ENCODE measurements at places on chromosomes 4 and X.

GRCh38 chrX:133285341-133285740 is 67.2 kb upstream of the TFDP3 start:
- DNase-seq: no peak

GRCh38 chrX:107739541-107739940 is 36.0 kb downstream of the TSC22D3 start:
- no peak for DNase-seq

DNA sequence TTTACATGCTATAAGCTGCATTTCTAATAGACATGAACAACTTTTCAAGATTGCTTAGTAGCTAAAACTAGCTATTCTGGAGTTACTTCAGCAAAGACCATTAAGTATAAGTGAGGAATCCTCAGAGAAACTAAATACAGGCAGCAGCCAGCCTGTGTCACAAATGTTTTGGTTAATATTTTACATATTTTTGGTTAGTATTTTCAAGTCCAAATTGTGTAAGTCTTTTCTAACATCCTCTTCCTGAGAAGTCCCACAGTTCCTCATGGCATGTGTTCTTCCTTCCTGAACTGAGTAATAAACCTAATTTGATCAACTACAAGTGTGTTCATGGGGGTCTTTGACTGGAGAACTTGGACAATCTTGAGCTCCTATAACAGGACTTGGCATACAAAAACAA is 42.4 kb upstream of the MCF2 start:
- no peak for DNase-seq

DNA sequence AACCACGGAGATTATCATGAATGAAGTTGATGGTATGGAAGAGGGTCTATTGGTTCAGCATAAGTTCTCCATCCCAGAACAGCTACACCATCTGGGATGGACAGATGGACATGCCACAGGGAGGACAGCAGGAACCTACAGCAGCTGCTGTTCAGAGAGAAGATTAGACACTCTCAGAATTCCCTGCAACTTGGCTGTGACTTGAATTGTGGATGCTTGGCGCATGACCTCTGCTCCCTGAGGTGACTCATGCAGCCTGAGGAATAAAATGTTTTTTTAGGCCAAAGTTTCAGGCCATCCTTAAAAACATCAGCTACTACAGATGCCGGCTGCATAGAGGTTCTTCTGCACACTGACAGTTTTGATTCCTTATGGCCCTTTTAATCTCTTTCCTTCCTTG is 97.3 kb downstream of the RS1 start:
- no peak for DNase-seq

GRCh38 chrX:142186103-142186502 is 19.0 kb downstream of the MAGEC2 start:
- no peak for DNase-seq

DNA sequence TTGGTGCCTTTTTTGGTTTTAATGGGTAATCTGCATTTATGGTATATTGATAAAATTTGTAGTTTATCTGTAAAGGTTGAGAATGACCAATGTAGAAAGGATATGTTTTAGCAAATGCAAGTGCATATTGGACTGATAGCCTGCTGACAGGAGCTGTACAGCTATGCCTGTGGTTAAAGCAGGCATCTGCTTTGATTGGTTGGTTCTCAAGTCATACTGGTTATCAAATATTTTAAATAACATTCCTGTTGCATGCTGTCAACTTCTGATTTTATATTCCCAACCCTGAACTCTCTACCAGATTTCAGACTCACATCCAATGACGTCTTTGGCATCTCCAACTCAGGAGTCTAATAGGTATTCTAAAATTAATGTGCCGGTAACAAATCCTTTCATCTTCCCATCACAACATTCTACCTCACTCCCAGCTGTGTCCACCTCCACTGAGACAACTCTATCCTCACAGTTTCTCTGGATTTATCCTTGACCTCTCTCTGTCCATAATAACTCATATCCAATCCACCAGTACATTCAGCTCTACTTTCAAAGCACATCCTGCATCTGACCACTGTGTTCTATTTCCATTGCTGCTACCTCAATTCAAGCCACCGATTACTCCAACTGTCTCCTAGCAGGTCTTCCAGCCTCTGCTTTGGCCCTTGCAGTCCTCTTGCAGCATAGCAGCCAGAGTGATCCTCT is 125.7 kb downstream of the CAMK2D start:
- no peak for DNase-seq

DNA sequence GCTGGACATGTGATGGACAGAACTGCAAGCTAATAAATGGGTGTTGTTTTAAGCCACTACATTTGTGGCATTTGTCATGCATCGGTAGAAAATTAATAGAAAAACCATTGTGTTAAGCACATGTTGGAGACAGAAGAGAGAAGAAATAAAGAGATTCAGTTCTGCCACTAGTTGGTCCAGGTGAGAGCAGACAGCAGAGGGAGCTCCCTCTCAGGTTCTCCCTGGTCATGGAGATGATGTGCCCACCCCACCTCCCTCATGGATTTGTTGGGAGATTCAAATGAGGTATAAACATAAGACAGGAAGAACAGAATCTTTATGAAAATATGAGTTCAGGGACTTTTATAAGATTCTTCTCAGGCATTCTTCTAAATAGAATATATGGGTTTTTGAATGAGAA is 36.8 kb upstream of the OCIAD2 start:
- no peak for DNase-seq

- no peak for DNase-seq
Measured at GRCh38 chrX:138638996-138639395, 72.5 kb downstream of the FGF13 start.

GRCh38 chr4:124934916-124935315 is 222.4 kb upstream of the ANKRD50 start:
- no peak for DNase-seq

- no peak for DNase-seq
Measured at GRCh38 chr4:61373901-61374440, 173.8 kb downstream of the ADGRL3 start.

DNA sequence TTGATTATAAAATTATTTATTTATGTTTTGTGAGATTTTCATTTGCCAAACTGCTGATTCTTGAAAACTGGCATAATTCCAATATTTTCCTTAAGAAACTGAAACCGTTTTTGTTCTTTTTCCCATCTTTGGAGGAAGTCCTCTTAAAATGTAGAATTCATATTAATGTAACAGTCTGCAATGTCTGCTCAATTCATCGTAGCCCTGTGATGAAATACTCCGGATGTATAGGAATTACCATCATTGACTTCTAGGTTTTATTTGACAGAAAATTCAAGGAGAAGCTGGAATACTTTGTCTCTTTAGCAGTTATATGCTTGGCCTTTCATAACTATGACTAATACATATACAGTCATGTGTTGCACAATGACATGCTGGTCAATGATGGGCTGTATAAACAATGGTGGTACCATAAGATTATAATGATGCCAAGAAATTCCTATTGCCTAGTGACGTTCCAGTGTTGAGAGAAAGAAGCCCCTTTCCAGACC is 185.0 kb upstream of the GPRIN3 start:
- no peak for DNase-seq

GRCh38 chr4:65983061-65983460 is 312.8 kb upstream of the EPHA5 start:
- no peak for DNase-seq

- peak; percentile 22 for DNase-seq
Measured at GRCh38 chr4:2843941-2844584, 419 bp downstream of the ADD1 start.

DNA sequence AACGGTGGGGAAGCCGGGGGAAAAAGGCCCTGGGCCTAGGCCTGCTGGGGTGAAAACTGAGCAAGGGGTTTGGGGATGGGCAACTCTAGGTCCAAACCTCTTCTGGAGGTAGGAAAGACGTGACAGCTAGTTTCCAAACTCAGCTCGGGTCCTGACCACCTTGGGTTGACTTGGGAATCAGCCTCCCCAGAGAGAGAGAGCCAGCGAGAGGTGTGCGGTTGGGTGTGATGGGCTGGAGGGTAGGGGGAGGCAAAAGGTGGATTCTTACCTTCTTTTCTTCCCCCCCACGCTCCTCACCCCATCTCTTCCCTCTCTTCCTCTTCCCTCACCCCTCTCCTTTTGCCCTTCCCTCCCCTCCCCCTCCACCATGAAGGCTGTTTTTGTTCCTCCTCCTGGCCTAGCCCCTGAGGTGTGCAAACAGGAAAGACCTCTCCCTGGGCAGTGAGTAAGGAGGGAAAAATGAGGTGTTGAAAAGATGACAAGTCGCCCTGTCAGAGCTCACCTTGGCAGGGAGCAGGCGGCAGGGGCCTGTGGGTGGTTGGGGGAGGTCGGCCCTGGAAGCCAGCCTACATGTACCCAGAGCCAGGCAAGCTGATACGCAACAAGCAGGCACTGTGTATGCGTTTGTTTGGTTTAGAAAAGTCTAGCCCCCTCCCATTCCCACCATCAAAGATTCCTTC is 14.8 kb downstream of the PJA1 start:
- no peak for DNase-seq

- no peak for DNase-seq
Measured at GRCh38 chrX:20140420-20140819, 1.2 kb downstream of the EIF1AX start.

DNA sequence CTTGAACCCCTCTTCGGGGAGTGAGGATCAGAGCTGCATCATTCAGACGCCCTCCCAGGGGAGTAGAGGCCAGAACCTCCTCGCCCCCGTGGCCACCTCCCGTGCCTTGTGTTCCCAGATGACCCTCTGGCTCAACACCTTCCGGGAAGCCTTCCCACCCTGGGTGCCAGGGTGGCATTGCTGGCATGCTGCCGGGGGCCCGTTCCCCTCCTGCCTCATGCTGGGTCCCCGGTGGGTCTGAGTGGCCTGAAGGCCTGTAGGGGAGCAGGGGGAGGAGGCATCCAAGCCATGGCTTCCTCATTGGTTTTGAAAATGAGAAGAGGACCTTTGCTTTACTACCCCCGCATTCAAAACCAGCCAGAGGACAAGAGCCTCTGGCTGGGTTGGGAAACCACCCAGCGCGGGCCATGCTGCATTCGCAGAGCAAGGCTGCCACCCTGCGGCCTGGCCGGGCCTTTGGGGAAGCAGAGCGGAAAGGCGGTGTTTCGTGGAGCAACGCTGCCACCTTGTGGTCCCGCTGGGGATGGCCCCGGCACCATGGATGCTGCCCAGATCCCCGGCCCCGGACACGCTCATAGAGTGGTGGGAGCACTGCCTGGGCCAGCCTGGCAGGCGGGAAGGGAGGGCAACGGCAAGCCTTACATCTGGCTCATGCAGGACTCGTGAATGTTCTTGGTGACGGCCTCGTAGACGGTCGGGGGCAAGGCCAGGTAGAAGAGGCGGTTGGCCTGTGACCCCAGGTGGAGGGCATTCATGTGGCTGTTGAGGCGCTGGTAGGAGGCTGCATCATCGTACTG is 11.9 kb downstream of the G6PD start:
- peak; percentile 87 for DNase-seq

GRCh38 chr4:66681962-66682361 is 863.3 kb downstream of the CENPC start:
- DNase-seq: no peak

- DNase-seq: no peak
Measured at GRCh38 chrX:129771266-129771995, 8.3 kb upstream of the SASH3 start.

DNA sequence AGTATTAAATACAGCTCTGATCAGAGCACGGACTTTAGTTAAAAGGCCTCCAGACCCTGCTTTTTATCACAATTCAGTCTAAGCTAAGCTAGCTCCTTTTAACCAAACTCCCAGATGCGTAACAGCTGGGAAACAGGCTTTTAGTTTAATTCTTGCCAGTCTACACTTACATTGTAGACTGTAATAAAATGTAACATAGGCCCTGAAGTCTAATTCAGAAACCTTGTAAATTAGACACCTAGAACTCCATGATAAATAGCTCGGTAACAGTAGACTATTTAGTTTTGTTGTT is 20.1 kb downstream of the FBXO8 start:
- no peak for DNase-seq

DNA sequence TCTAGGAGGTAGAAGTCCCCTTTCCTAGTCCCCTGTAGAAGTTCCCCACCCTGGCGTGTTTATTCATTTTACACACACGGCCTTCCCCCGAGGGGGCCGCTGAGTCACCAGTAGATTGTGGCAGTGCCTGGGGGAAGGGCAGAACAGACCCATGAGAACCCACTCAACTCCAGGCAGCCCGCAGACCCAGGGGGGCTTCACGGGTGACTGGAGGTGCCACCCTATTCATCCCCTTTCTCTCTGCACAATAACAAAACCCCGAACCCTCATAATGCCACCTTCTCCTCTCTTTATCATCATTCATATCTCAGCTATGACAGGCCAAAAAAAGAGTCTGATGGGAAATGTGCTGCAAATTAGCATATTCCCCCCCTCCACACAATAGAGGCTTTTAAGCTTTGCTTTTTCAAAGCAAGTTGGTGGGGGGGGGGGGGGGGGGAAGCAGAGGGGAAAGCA is 20.4 kb upstream of the GPM6B start:
- no peak for DNase-seq

GRCh38 chr4:1448589-1449420 is 42.6 kb upstream of the NKX1-1 start:
- DNase-seq: no peak

DNA sequence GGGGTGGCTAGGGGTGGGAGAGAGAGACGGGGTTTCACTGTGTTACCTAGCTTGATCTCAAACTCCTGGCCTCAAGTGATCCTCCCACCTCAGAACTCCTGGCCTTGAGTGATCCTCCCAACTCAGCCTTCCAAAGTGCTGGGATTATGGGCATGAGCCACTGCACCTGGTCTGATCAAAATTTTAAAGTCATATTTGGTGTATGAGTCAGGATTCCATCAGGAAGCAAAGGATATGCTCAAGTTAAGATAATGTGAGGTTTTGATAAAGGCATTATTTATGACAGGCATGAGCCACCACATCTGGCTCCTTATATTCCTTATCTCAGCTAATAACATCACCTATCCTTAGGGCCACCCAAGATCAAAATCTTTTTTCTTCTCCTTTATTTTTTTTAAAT is 182.0 kb downstream of the SLC4A4 start:
- DNase-seq: no peak

GRCh38 chr4:168183717-168184571 is 91.6 kb downstream of the ANXA10 start:
- DNase-seq: no peak

DNA sequence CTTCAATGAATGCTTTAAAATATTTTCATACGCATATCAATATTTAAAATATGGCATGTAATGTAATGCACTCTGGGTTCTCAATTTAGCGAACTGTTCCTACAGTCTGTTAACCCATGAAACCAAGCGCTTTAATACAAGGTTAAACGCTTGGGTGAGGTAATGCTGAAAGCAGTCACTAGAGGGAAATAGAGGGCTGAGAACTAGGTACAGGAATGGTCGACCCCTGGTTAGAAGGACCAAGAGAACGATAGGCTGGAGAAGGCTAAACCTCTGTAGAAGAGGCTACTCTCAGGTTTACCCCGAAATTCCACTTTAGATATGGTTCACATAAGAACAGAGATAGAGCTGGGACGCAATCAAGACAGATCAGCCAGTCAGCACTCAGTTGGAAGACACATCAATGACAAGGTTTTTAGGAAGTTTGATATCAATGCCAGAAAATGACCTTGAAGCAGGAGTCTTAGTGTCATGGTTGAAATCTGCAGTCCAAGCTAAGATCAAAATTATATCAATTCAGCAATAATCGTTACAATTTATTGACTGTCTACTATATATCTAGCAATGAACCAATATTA is 26.9 kb downstream of the ARSJ start:
- peak; percentile 18 for DNase-seq

GRCh38 chr4:108433832-108434231 is 186.5 kb upstream of the RPL34 start:
- peak; percentile 15 for DNase-seq
